ENCODE measurements at places on chromosomes 16 and 17.

- no peak for DNase-seq
Observed at GRCh38 chr16:49855280-49855821, 561 bp downstream of the ZNF423 start.

DNA sequence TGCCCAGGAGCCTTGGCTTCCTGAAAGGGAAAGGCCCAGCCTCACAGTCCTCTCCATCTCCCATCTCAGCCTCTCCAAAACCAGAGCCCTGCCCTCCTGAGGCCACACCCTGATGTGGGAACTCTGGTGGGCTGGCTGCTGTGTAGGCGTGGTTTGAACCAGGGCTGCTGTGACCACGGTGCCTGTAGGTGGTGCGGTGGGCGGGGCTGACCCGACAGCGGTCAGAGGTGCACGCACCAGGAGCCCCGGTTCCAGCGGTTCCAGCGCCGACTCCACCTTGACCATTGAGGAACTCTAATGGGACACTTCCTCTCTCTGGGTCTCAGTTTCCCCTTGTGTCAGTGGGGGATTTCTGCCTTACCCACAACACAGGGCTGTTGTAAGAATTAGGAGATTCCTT lies 2.4 kb downstream of the RAP1GAP2 start:
- DNase-seq = no peak

DNA sequence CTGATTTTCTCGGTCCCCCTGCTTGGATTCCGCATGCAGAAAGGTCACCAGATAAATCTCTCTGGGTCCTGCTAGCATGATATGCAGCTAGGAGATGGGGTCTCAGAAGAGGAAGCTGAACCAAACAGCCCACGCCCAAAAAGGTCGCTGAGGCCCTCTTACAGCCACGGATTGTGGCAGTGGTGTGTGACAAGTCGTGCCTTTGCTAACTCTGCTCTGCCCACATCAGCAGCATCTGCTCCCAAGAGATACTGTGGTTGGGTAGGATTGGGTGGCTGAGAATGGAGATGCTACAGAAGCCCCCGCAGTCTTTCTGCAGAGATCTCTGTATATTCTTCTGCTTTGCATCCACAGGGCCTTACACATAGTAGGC lies 15.2 kb upstream of the SKAP1 start:
- no peak for DNase-seq

GRCh38 chr16:85036236-85037049 lies 8.8 kb downstream of the KIAA0513 start:
- no peak for DNase-seq

- no peak for DNase-seq
Observed at GRCh38 chr17:77182205-77183172, 41.7 kb downstream of the SEC14L1 start.

DNA sequence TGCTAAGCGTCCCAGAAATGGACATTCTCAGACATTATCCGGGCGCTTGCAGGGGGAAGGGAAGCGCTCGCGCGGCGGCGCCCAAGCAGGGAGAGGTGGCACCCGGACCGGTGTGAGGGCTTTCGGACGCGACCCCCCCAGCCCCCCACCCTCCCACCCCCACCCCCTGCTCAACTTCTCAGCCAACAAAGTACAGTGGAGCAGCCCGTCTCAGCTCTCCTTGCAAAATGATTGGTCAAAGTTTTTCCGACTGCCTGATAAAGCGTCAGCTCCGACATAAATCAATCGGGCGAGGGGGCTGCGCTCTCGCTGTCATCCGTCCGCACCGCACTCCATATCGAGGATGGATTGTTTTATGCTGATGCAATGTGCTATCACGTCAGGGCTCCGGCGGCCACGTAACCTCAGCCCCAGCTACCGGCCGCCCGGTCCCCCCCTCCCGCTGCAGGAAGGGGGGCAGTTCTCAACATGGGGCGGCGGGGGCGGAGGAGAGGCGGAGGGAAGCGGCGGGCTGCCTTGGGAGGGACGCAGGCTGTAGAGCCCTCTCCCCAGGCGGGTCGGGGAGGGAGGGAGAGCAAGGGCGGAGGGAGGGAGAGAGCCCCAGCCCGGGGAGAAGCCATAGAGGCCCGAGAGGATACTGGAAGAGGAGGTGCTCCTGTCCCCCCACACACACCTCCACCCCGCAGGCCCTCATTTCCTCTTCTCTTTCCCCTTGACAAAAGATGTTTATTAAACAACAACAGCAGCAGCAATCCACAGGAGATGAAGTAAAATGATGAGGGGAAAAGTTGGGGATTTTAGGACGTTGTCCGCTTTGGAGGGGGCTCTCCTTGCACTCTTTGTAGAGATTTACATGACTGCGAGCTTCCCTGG lies at the start of gene HOXB9:
Gene HOXB9, minus strand, starts transcription at position 114 of the 873 bp plus-strand sequence. Its CDS starts 89 bp downstream, at position 25.
- DNase-seq = peak; percentile 67

GRCh38 chr17:51097708-51098446 lies 22.8 kb downstream of the SPAG9 start:
- no peak for DNase-seq
